Activated naive CD4-positive, alpha-beta T cell treated with anti-CD3 and anti-CD28 coated beads, Interleukin-2, amount 10 ng/mL, durations not matched to agents 5 hours and 36 hours (primary cell): ENCODE measurements at places on chromosomes 7 and 10. TPM values are rescaled to one million over a fixed set of nuclear protein-coding genes. Genes with fewer than 3 reads are reported as not detected.

The TIMM23 gene
- total RNA-seq: 42.9 TPM

The PDSS1 gene
- 8.9 TPM for total RNA-seq

The CPA5 gene
- total RNA-seq: not detected

The SNX8 gene
- 26.0 TPM for total RNA-seq

The MSMB gene
- not detected for total RNA-seq

The CC2D2B gene
- total RNA-seq: not detected

The LRRC4 gene
- not detected for total RNA-seq

The NRP1 gene
- 0.60 TPM for total RNA-seq

The PDCD11 gene
- total RNA-seq: 40.7 TPM

The CNOT4 gene
- total RNA-seq: 24.9 TPM

The C7orf33 gene
- not detected for total RNA-seq

The TET1 gene
- 2.9 TPM for total RNA-seq

The PRSS37 gene
- not detected for total RNA-seq

The NUDT13 gene
- 1.3 TPM for total RNA-seq

The RSPH10B gene
- total RNA-seq: 0.67 TPM

The ANKRD22 gene
- 0.86 TPM for total RNA-seq

The ANKRD30A gene
- total RNA-seq: not detected

The NPY gene
- total RNA-seq: not detected

The WDR86 gene
- 0.13 TPM for total RNA-seq

The HOXA5 gene
- not detected for total RNA-seq

The GPER1 gene
- total RNA-seq: 0.22 TPM

The DENND2A gene
- not detected for total RNA-seq

The TMEM213 gene
- 0.26 TPM for total RNA-seq

The PAPOLB gene
- not detected for total RNA-seq

The AKR1C4 gene
- not detected for total RNA-seq

The ITIH5 gene
- total RNA-seq: not detected

The HMX3 gene
- total RNA-seq: not detected

The CYP3A4 gene
- total RNA-seq: not detected

The GSTO2 gene
- total RNA-seq: 0.72 TPM

The BTBD16 gene
- not detected for total RNA-seq

The CFAP43 gene
- total RNA-seq: not detected

The PIK3CG gene
- 51.2 TPM for total RNA-seq

The SLC35B4 gene
- total RNA-seq: 16.7 TPM

The ZNF727 gene
- not detected for total RNA-seq

The CPEB3 gene
- 2.6 TPM for total RNA-seq

The PRKG1 gene
- not detected for total RNA-seq

The STK31 gene
- 0.08 TPM for total RNA-seq
